GM19239 (cell line): ENCODE measurements at places on chromosomes 11 and 22.

- DNase-seq = no peak
Observed at GRCh38 chr11:125343718-125344131, 152.3 kb downstream of the FEZ1 start.

DNA sequence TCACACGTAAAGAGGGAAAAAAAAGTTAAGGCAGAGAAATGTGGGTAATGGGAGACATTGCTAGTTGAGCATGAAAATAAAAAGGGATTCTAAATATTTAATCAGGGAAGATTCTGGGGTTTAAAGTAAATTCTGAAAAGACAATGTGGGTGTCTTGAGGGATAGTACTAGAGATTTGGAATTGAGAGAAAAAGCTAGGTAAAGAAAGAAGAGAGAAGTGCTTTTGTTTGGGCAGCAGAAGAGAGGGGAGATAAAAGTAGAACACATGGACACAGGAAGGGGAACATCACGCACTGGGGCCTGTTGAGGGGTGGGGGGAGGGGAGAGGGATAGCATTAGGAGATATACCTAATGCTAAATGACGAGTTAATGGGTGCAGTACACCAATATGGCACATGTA, 3.5 kb upstream of the YPEL4 start:
- no peak for DNase-seq

DNA sequence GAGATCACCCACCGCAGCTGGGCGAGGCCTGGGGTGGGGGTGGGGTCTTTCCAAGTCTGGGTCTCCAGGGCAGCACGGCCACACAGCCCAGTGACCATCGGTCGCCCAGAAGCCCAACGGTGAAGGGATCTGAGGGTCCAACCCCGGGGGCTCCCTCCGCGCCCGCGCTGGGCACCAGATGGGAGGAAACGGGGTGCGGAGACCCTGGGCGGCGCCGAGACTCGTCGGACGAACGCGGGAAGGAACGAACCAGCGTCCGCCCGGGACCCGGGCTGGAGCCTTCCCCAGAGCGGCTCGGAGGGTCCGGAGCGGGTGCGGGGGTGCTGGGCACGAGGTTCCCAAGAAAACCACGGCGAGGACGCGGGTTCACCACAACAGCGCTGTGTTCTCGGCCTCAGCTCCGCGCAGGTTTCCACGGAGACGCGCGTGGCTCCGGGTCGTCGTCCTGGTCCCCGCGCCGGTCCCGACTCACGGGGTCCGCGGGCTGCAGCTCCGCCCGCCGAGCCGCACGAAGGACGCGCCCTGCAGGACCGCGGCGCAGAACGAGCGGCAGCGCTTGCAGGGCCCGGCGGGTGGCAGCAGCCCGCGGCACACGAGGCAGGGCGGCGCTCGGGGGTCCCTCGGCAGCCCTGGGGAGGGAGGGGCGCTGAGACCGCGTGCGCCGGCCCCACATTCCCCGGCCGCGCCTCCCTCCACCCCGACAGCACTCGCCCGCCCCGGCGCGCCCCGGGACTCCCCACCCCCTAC, 2.3 kb upstream of the IL17REL start:
- no peak for DNase-seq

GRCh38 chr11:102546923-102547471, 16.4 kb upstream of the MMP7 start:
- DNase-seq = no peak

GRCh38 chr11:93504110-93505095, 38.8 kb downstream of the SMCO4 start:
- DNase-seq = no peak

GRCh38 chr11:120814531-120815318, 209.2 kb upstream of the TBCEL start:
- no peak for DNase-seq

DNA sequence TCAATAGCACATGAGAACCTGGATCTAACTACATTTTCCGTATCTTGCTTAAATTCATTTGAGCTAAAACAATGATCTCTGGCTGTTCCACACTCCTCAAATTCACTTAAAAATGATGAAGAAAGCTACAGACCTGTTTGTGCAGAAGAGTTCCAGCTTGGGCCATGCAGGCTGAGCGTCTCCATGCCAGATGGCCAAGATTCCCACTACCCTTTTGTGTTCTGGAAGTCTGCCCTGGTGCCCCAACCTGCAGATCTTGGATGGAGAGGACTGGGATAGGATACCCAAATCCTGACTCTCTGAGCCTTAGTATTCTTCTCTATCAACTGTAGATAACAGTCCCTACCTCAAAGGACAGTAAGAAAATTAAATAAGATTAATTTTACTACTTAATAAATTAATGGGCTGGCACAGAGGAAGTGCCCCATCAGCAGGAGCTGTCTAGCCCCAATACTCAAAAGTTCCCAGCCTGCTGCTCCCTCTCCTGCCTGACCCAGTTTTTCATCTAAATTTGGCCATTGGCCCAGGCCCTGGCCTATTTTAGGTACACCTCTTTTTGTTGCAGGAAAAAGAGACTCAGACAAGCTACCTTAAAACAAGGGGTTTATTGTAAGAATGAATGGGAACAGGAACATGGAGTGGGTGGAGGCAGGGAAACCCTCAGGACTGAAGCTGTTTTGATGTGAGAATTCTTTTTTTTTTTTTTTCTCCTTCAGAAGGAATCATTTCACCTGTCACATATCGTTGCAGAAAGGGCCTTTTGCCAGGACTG, 81.4 kb upstream of the GRK3 start:
- DNase-seq = no peak

- DNase-seq = no peak
Observed at GRCh38 chr11:64023712-64024710, 11.7 kb upstream of the FLRT1 start.

GRCh38 chr11:108571001-108571400, 22.6 kb downstream of the EXPH5 start:
- no peak for DNase-seq

DNA sequence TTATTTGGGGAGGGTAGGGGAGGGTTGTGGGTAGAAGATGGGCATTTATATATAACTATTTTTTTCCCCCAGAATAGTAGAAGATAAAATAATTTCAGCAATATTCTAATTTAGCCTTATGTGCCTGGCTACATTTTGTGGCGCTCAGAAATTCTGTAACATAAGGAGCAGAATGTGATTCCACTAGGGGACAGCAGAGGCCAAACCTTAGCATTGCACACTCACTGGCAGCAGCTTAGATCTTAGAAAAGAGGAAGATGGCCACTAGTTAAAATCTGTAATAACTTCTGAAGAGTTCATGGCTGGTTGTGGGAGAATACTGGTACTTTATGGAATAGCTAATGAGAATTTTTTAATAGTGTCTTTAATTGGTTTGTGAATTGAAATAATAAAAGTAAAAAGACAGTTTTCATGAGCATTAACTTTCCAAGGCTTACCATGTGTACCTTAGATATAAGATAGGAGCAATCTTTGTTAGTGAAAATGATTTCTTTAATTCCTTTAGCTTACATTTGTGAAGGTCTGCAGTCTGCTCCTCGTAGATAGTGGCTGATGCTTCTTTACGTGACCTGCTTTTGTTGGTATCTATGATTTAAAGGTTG, 33.1 kb downstream of the DDX10 start:
- DNase-seq = peak; percentile 44

DNA sequence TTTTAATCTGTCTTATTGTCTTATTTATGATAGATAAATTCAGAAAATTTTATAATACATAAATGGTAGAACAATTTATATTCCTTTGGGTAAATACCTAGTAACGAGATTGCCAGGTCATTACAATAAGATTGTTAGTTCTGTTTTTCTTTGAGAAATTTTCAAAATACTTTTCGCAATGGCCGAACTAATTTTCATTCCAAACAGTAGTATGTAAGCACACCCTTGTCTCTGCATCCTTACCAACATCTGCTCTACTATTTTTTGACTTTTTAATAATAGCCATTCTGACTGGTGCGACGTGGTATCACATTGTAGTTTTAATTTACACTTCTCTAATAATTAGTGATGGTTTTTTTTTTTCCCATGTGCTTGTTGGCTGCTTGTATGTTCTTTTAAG, 351.4 kb upstream of the LUZP2 start:
- DNase-seq = no peak

- no peak for DNase-seq
Observed at GRCh38 chr11:95003716-95004115, 21.3 kb upstream of the KDM4E start.

GRCh38 chr11:103610435-103610834, 426.0 kb upstream of the DDI1 start:
- DNase-seq = no peak

- no peak for DNase-seq
Observed at GRCh38 chr11:72813740-72814285, 398 bp upstream of the ATG16L2 start.

GRCh38 chr11:85742873-85743275, 56.9 kb upstream of the CCDC89 start:
- DNase-seq = no peak

GRCh38 chr22:41713004-41713403, 13.7 kb downstream of the MEI1 start:
- DNase-seq = no peak

- DNase-seq = no peak
Observed at GRCh38 chr11:113991170-113991569, 16.3 kb downstream of the HTR3A start.

DNA sequence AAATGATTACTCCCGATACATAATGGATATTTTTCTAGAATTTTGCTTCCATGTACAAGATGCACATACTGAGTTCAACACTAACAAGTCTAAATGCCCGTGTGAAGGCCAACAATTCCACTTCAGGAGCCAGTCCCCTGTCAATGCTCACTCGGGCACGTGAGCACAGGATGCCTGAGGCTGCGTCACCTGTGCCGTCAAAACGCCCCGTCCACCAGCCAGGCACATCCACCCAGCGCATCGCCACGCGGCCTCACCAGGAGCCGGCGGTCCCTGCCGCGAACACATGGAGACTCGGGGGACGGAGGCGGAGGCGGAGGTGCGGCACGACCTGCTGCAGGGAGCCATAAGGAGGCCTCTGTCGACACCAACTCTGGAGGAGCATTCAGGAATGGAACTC, 9.8 kb downstream of the TOLLIP start:
- no peak for DNase-seq

GRCh38 chr11:83938148-83938547, 652.0 kb upstream of the CCDC90B start:
- no peak for DNase-seq

DNA sequence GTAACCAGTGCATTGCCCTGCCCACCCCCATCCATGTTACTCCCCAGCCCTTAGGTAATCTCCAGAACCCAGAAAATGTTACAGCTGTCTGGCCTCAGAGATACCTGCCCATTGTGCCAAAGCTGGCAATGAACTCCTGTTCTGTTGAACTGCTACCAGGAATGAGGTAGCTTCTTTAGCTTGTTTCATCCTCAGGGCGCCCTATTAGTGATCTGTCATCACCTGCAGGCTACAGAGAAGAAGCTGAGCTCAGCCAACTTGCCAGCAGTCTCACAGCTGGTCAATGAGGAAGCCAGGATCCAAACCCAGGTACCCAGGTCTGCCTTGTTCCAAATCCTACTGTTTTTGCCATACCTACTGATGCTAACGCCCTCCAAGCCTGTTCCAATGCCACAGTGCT, 88.7 kb downstream of the GALNT18 start:
- no peak for DNase-seq

DNA sequence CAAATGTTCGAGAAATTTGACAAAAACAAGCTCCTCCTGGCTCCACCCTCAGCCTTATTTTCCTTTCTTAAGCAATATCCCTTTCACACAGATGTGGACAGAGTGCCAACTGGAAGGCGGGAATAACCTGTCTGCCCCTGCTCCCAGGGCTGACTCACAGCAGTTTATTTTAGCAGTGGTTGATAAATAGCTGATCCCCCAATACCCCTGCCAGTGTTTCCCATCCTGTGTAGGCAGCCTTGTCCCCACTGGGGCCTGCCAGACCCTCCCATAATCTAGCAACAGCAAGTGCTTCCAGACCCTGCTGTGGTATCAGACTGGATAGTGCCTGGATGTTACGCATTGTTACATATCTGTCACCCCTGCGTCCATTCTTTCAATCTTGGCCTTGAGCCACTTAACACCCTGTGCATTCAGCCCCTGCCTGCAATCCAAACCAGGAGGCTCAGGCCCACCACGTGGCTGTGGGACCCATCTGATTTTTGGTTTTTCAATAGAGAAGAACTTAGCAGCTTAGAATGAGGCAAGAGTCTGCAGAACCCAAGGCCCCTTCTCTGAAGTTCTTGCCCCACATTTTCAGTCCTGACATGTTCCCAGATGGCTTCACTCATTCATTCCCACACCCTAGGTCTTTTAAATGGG, 53.7 kb downstream of the PARVA start:
- DNase-seq = no peak

DNA sequence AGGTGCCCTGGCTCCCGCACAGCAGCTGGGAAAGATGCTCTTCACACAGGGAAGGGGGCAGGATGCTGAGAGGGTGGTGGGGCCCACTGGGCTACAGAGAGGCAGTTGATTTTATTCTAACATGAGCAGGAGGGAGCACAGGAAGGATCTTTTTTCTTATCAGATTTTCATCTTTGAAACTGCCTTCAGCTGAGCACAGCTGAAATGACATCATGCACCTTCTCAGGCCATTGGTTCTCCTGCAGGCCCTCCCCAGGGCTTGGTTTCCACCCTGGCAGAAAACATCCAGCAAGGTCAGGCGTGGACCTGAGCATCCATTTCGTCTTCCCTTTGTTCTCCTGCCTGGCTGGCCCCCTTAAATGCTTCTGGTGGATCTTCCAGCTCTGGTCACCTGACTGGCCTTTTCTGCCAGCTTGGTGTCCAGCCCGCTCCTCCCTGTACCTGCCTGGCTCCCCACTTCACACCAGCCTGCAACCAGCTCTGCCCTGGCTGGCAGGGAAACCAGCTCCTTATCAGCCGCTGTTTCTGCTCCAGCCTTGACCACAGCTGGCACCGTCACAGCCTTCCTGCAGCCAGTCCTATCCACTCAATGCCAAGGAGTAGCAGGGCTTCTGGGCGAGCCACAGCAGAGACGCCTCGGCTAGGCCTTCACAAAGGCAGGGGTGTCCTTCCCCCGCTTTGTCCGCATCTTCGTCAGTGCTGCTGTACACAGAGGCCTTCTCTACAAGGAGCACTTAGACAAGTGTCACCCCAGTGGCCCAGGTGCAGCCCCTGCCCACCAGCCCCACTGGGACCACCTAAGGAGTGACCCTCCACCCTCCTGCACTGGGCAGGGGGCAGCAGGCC, 36.5 kb downstream of the TOM1 start:
- DNase-seq = no peak

- no peak for DNase-seq
Observed at GRCh38 chr22:45548247-45548840, 45.7 kb downstream of the FBLN1 start.

- DNase-seq = no peak
Observed at GRCh38 chr11:537622-538430, 499 bp downstream of the LRRC56 start.

DNA sequence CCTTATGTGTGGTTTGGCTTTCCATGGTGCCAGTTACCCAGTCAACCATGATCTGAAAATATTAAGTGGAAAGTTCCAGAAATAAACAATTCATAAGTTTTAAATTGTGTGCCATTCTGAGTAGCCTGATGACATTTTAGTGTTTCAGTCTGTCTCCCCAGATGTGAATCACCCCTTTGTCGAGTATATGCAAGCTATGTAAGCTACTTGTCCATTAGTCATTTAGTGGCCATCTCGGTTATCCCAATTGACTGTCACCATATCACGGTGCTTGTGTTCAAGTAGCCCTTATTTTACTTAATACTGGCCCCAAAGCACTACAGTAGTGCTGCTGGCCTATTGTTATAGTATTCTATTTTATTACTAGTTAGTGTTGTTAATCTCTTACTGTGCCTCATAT, 44.9 kb downstream of the ATG16L2 start:
- no peak for DNase-seq

GRCh38 chr11:9821008-9821752, 157.3 kb downstream of the SWAP70 start:
- DNase-seq = no peak

GRCh38 chr22:32951076-32951806, 106.9 kb downstream of the SYN3 start:
- no peak for DNase-seq
